Inflammatory macrophage treated with lipopolysaccharide for 1 hour (primary cell): ENCODE measurements at places on chromosomes 12 and 14.

- DNase-seq = no peak
Observed at GRCh38 chr12:75982979-75983660, 48.5 kb downstream of the PHLDA1 start.

DNA sequence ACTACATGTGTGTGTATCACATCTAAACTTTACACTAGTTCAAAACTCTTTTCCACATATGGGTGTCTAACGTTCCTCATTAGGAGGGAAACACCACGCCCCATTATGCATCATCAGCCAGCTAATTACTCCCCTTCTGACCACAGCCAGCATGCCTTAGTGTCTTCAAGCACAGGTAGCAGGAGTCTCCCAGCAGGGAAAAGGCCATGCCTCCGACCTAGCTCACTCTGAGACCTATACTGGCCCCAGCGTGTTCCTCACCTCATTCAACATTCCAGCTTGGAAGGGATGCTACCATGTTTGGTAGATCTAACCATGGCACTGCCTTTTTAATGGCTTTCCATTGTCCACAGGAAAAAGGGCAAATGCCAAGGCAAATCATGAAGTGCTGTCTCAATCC lies 66.1 kb upstream of the PRB2 start:
- DNase-seq = no peak

DNA sequence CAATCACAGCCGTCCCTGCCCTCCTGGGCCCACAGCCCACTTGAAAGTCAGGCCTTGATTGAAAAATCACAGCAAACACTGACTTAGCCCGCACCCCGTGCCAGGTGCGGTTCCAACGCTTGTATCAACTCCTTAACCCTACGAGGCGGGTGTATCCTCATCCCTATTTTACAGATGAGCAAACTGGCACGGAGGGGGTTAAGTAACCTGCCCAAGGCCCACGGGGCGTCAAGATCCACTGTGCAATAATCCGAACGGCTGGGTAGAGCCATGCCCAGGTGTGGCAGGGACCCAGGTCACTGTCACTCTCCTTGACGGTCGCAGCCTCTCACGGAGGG lies 583 bp downstream of the DNAH10 start:
- no peak for DNase-seq

DNA sequence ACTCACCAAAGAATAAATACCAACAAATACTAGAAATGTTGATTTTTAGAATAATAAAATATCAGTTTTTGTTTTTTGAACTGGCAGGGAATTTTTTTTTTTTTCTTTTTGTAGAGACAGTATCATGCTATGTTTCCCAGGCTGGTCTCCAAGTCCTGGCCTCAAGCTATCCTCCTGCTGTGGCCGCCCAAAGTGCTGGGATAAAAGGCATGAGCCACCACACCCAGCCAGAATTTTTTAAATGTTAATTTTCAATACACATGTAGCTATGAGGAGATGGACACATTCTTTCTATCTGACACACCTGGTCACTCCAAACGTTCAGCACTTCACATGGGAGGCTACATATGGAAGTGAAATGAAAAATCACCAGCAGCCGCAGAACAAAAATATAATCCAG lies 126.8 kb downstream of the ETV6 start:
- no peak for DNase-seq

GRCh38 chr12:5222011-5222461 lies 178.4 kb downstream of the KCNA5 start:
- no peak for DNase-seq

DNA sequence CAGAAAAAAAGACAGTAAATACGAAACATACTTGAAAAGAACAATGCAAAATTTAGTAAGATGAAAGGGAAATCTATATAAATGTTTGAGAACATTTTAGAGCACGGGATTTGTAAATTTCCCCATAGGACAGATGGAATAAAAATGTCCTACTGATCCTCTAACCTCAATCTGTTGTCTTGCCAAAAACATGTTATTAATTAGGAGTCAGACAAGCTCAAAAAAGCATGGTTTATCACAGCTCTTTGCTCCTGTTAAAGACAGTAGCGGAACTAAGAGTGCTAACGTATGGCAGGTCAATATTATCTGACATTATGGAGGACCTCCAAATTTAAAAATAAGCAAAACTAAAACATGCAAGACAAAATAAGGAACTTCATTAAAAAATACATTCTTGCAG lies 12.9 kb downstream of the GMFB start:
- no peak for DNase-seq

GRCh38 chr12:54265364-54265812 lies 14.5 kb downstream of the CBX5 start:
- DNase-seq = no peak

- DNase-seq = no peak
Observed at GRCh38 chr14:73344319-73344718, 107.0 kb downstream of the PAPLN start.

GRCh38 chr14:88310449-88310848 lies 12.6 kb downstream of the KCNK10 start:
- no peak for DNase-seq

- no peak for DNase-seq
Observed at GRCh38 chr12:15831315-15831978, 42.3 kb upstream of the EPS8 start.

- DNase-seq = no peak
Observed at GRCh38 chr12:14303661-14304155, 61.8 kb upstream of the ATF7IP start.

- DNase-seq = no peak
Observed at GRCh38 chr14:48504921-48505320, 829.5 kb upstream of the MDGA2 start.
